T-helper 17 cell (primary cell): ENCODE measurements at places on chromosomes 7 and 10. TPM values are rescaled to one million over a fixed set of nuclear protein-coding genes. Genes with fewer than 3 reads are reported as not detected.
A peak's percentile ranks its signal among the peaks of the same experiment; 100 is the strongest.

FBXO24 gene
- 0.31 TPM for total RNA-seq

TMEM229A gene
- total RNA-seq, result not detected

DNA sequence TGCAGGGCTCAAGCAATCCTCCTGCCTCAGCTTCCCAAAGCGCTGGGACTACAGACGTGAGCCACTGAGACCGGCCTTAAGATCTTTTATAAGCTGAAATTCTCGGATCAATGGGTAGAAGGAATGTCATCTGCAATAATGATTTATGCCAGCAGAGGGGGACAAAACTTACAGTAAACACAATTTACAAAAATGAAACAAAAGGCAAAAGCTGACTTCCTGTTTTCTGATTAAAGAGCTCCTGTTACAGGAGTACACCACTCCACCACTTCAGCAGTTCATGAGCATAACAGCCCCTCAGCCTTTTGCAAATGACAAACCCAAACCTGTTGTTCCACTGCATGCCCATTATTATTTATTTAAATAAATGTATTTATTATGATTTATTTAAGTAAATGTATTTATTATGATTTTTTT lies 88.5 kb upstream of the ATP6V0A4 start:
- peak; percentile 17 for DNase-seq
- peak overlapping the region; percentile 52 for H3K4me3 ChIP-seq
- peak overlapping the region; percentile 27 for H3K27ac ChIP-seq
- H3K4me1 ChIP-seq, result peaks cover 22% of the 10 kb centered on the region

DNA sequence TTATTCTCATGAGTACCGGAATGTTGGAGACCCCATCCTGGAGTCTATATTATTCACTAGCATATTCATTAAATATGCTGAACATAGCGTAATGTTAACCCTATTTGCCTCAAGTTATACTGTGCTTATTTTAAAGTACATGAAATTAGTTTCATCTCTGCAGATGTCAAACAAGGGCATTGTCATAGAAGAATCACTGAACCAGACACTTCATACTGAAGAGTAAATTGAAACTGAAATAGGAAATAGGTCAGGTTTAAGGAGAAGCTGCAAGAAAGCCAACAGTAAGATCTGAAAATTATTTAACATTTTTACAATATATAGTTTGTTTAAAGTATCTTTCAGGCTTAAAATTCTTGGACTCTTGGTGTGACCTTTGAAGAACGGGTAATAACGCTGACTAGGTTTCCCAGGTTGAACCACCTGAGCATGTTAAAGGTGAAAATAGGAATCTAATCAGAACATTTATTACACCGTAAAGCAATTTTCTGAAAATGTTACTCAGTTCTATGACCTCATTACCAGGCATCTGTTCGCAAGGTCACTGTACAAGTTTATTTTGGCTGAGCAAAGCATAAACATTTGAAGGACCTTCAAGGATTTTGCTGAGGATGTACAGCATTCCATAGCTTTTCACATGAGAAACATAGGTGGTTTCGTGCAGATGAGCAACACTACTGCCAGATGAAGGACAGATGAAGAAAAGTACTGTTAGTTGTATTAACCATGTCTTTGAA lies 82.7 kb downstream of the REEP3 start:
- H3K36me3 ChIP-seq, result peaks cover 2% of the 10 kb centered on the region
- H3K27ac ChIP-seq, result no peak overlapping the region
- H3K4me3 ChIP-seq, result no peak overlapping the region

DNA sequence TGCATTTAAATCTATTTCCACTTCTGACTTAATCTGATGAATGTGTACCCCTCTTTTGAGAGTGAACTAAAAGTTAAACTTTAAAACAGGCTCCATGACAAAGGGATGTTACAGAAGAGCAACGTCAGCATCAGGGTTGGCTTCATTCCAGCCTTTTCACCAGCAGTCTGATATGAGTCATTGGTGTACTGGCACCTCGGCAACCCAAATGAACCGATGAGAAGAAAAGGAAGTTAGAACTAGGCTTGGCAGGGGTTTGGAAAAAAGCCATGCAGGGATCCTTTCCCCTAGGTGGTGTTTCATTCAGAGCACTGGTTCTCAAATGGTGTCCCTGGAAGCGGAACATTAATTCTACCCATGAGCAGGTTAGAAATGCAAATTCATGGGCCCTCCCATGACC lies 53.6 kb downstream of the SEC61G start:
- H3K4me3 ChIP-seq, result no peak overlapping the region
- peaks cover 6% of the 10 kb centered on the region for H3K27me3 ChIP-seq
- H3K27ac ChIP-seq, result no peak overlapping the region
- no peaks in the 10 kb centered on the region for H3K4me1 ChIP-seq
- H3K36me3 ChIP-seq, result no peaks in the 10 kb centered on the region
- no peak for DNase-seq

GRCh38 chr7:9083837-9084236 lies 650.4 kb downstream of the NXPH1 start:
- H3K4me3 ChIP-seq, result no peak overlapping the region
- no peaks in the 10 kb centered on the region for H3K4me1 ChIP-seq
- no peaks in the 10 kb centered on the region for H3K27me3 ChIP-seq
- H3K36me3 ChIP-seq, result no peaks in the 10 kb centered on the region
